ENCODE measurements at places on chromosomes 1 and 21. TPM values are rescaled to one million over a fixed set of nuclear protein-coding genes. Genes with fewer than 3 reads are reported as not detected.

DNA sequence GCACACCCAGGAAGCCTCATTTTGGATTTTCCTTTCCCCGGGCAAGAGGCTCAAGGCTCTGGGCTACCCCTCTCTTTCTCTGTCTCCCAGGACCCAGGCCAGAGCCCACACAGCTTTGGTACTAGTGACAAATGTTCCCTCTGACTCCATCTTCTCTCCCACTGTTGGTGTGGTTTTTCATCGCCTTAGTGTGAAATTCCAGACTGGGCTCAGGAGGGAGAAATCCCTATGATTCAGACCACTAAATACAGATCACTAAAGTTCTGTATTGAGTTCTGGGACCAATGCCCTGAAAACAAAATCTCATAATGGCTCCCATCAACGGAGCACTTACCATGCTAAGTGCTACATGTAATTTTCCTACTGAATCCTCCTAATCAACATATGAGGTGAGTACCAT lies 26.1 kb downstream of the IQGAP3 start:
- no peaks in the 10 kb centered on the region for H3K36me3 ChIP-seq
- no peaks in the 10 kb centered on the region for H3K4me1 ChIP-seq
- H3K27me3 ChIP-seq, result no peaks in the 10 kb centered on the region
- no peak overlapping the region for H3K27ac ChIP-seq
- no peak for DNase-seq
- H3K4me3 ChIP-seq, result no peak overlapping the region

- no peak overlapping the region for H3K27ac ChIP-seq
- H3K4me3 ChIP-seq, result no peak overlapping the region
- DNase-seq, result no peak
- H3K4me1 ChIP-seq, result no peaks in the 10 kb centered on the region
- H3K36me3 ChIP-seq, result no peaks in the 10 kb centered on the region
These were observed 145.3 kb downstream of the PCBP3 start for GRCh38 chr21:45788637-45789506.

DNA sequence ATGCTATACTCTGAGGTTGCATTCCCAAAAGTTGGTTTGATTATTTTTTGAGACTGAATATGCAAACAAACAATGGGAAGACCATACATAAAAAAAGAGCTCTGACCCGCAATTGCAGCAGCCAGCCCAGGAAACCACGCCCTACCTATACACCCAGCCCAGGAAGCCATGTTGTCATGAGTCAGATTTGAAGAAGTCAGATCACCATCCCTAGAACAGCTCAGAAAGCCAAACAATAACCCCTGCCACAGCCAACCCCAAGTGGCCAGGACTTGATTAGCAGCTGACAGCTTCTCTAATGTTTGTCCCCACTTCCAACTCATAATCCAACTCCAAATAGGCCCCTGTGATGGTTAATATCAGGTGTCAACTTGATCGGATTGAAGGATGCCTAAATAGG lies 621.9 kb downstream of the NPHP4 start:
- H3K4me1 ChIP-seq, result peaks cover 21% of the 10 kb centered on the region
- peak overlapping the region; percentile 38 for H3K4me3 ChIP-seq
- H3K27ac ChIP-seq, result no peak overlapping the region
- peak; percentile 18 for DNase-seq

DNA sequence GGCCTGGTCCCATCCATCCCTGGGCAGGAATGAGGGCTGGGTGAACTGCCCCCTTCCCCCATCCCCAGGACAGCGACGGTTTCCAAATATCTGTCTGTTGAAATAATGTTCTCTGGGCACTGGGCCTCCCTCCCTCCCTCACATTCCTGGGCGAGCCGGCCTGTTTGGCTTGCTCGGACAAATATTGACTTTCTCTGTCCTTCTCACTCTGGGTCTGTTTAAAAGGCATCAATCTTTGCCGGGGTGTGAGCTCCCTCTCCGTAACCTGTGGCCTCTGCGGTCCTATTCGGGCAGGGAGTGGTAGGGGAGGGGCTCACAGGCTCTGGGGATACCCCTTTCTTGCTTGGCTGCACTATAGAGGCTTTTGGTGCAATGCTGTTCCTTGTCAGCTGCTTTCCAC lies 40.2 kb downstream of the FOXD2 start:
- H3K4me1 ChIP-seq, result no peaks in the 10 kb centered on the region
- no peak overlapping the region for H3K4me3 ChIP-seq
- no peak overlapping the region for H3K27ac ChIP-seq
- DNase-seq, result no peak

- H3K36me3 ChIP-seq, result no peaks in the 10 kb centered on the region
- H3K4me3 ChIP-seq, result no peak overlapping the region
- no peak overlapping the region for H3K27ac ChIP-seq
- DNase-seq, result no peak
These were observed 595 bp upstream of the DDR2 start for GRCh38 chr1:162631546-162632191.

DNA sequence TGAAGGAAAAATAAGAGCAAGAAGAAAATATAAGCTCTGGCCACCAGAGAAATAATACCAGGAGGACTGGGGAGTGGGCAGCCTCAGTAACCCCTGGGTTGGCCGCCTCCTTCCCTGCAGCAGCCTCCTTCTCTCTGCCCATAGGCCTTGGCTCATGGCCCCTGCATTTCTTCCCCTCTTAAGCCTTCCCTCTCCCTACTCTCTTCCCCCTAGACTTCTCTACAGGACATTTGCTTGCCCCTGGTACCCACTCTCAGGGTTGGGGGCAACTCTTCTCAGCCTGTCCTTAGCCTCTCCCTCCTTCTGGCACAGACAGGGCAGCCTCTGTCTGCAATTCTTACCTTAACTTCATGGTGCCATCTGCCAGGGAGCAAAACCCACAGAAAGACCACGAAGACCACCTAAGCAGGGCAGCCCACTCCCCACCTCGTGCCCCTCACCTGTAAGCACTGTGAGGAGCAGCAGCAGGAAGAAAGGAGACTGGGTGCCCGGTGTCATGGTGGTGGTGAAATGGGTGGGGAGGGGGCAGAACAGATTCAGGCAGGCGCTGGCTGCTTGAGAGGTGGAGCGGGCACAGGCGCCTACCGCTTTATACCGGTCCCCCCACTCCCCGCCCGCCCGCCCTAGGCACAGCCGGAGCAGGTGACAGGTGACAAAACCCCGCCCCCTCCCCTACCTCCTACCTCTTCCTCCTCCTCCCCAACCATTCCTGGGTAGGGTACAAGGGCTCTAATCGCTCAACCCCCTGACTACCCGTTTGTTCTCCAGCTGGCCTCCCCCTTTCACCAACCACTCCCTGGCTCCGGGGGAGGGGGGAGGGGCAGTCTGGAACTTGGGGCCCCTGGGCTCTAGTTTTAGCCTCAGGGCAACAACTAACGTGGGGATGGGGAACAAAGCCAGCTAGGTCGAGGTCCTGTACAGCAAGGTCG lies 15.1 kb downstream of the THBS3 start:
- peak overlapping the region; percentile 62 for H3K4me3 ChIP-seq
- peak overlapping the region; percentile 80 for H3K27ac ChIP-seq
- H3K27me3 ChIP-seq, result no peaks in the 10 kb centered on the region
- H3K36me3 ChIP-seq, result no peaks in the 10 kb centered on the region
- H3K4me1 ChIP-seq, result peaks cover 33% of the 10 kb centered on the region
- DNase-seq, result peak; percentile 23

DNA sequence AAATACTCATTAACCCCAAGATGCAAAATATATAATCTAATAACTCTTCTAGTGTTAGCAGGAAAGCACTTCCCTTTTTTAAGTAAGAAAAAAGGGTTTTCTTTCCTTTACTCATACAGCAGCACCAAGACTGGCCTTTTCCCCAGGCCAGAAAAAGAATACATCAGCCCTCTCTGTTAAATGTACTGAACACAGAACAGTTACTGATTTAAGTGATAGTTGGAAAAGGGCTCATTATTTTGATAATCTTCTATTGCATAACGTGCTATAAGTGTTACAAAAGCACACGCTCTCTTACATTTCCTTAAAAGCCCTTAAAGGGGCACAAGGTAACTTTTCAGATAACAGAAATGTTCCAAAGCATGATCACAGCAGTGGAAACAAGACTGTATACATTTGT lies 142.9 kb downstream of the TIAM1 start:
- H3K27ac ChIP-seq, result no peak overlapping the region
- no peaks in the 10 kb centered on the region for H3K36me3 ChIP-seq
- H3K4me3 ChIP-seq, result no peak overlapping the region
- DNase-seq, result no peak
- H3K27me3 ChIP-seq, result no peaks in the 10 kb centered on the region
- peaks cover 5% of the 10 kb centered on the region for H3K4me1 ChIP-seq

DNA sequence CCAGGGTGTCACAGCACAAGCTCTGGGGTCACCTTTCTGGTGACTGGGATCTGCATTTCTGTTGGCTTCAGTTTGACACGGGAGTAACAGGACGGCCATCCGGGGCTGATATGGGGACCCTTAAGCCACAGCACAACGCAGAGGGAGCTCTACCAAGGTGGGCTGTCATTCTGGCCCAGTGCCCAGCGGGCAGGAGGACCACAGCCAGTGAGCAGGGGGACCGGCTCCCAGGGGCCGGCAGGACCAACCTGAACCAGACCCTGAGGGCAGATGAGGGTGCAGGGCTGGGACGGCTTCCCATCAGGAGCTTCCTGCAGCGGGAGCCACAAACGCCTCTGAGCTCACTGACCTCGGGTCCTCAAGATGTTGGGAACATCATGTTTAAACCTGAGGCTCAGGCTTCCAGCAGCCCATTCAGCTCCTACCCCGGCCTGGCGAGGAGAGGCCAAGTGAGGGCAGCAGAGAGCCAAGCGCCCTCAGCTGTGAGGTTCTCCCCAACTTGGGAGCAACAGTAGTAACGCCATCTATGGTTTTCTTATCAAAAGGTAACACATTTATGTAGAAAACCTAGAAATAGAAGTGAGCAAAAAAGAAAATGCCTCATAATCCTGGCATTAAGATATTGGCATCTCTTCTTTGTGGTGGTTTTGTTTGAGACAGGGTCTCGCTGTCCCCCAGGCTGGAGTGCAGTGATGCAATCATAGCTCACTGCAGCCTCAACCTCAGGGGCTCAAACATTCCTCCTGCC lies 26.8 kb downstream of the TMEM201 start:
- DNase-seq, result no peak
- H3K27me3 ChIP-seq, result no peaks in the 10 kb centered on the region
- no peaks in the 10 kb centered on the region for H3K4me1 ChIP-seq
- H3K27ac ChIP-seq, result no peak overlapping the region
- H3K36me3 ChIP-seq, result no peaks in the 10 kb centered on the region
- H3K4me3 ChIP-seq, result no peak overlapping the region

- no peaks in the 10 kb centered on the region for H3K27me3 ChIP-seq
- H3K4me1 ChIP-seq, result peaks cover 25% of the 10 kb centered on the region
- DNase-seq, result no peak
- no peak overlapping the region for H3K4me3 ChIP-seq
- H3K36me3 ChIP-seq, result peaks cover 71% of the 10 kb centered on the region
These were observed 19.1 kb downstream of the SRSF4 start for GRCh38 chr1:29162476-29163138.

GRCh38 chr1:210076620-210077019 lies 138.6 kb downstream of the SYT14 start:
- no peak overlapping the region for H3K4me3 ChIP-seq
- H3K27me3 ChIP-seq, result no peaks in the 10 kb centered on the region
- no peak overlapping the region for H3K27ac ChIP-seq
- no peak for DNase-seq
- H3K4me1 ChIP-seq, result no peaks in the 10 kb centered on the region
- H3K36me3 ChIP-seq, result no peaks in the 10 kb centered on the region

GRCh38 chr1:6554907-6555778 lies at the start of gene TAS1R1:
Gene TAS1R1 (plus strand): TSS chr1:6555307. CDS start chr1:6555374, 67 bp downstream.
- DNase-seq, result no peak
- peaks cover 21% of the 10 kb centered on the region for H3K4me1 ChIP-seq
- H3K4me3 ChIP-seq, result peak within 1 kb of the TSS; percentile 77
- no peaks in the 10 kb centered on the region for H3K27me3 ChIP-seq

GRCh38 chr1:30650968-30651320 lies 72.4 kb downstream of the MATN1 start:
- H3K27me3 ChIP-seq, result no peaks in the 10 kb centered on the region
- no peak overlapping the region for H3K4me3 ChIP-seq
- no peak for DNase-seq
- H3K4me1 ChIP-seq, result no peaks in the 10 kb centered on the region
- H3K36me3 ChIP-seq, result no peaks in the 10 kb centered on the region

Gene E2F2
- 13.8 TPM for total RNA-seq

Gene USH2A
- total RNA-seq, result not detected

Measured in CD4-positive, CD25-positive, alpha-beta regulatory T cell (primary cell).